ENCODE measurements at places on chromosomes 16 and 17.

DNA sequence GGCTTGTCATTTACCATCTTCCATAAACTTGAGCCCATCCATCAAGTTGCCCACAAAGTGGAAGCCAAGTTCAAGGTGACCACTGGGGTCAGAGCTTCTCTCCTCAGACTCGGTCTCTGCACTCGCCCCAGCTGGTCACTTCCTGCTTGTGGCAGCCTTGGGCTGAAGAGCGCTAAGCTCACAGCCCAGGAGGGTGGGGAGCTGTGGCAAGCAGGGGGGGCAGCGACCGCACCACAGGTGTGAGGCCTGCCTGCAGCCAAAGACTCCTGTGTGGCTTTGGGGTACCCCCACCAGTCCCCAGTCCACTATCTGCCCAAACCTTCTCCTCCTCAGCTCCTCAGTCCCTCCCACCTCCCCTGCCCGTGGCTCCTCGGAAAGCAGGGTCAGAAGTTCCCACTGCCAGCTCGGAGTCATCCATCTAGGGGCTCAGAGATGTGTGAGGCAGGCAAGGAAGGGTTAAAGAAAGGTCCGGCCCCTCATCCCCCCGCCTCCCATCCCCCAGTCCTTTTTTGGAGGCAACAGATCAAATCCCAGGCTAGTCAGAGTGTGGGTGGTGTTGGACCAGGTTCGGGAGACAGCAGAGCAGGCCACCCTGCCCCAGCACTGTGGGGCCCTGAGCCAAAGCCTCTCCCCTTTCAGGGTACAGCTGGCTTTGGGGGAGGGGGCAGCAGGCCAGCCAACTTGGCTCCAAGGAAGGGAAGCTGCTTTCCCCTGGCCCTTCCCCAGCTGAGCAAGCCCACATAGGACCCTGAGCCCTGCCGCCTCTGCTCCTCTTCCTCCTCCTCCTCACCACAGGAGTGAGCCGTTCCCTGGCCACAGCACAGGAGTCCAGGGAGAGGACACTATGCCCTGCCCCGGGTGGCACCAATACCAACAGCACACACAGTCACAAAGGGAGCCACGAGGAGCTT is 3.2 kb downstream of the CSF3 start:
- DNase-seq: no peak

- peak; percentile 88 for DNase-seq
These were observed 104.4 kb downstream of the MYO1D start for GRCh38 chr17:32772453-32773025.

GRCh38 chr17:16820161-16820877 is 130.3 kb downstream of the CCDC144A start:
- no peak for DNase-seq

GRCh38 chr17:35584061-35584460 is 3.1 kb upstream of the AP2B1 start:
- no peak for DNase-seq

- DNase-seq: no peak
These were observed 90.5 kb downstream of the C16orf78 start for GRCh38 chr16:49464093-49464492.

DNA sequence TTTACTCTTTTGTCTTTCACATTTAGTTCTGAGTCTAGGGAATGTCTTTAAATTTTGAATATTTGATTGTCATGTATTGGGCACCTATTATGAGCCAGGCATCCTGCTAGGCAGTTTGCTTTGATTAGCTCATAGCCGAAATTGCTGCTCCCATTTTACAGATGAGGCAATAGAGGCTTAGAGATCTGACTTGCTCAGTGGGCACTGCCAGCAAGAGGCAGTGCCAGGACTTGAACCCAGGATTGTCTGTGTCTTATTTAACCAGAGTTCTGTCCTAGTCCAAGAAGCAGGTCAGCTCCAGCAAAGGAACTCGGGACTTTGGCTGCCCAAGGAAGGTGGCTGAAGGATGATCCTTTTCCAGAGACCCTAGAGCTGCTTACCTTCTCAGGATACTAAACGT is 24.5 kb downstream of the BEAN1 start:
- no peak for DNase-seq

DNA sequence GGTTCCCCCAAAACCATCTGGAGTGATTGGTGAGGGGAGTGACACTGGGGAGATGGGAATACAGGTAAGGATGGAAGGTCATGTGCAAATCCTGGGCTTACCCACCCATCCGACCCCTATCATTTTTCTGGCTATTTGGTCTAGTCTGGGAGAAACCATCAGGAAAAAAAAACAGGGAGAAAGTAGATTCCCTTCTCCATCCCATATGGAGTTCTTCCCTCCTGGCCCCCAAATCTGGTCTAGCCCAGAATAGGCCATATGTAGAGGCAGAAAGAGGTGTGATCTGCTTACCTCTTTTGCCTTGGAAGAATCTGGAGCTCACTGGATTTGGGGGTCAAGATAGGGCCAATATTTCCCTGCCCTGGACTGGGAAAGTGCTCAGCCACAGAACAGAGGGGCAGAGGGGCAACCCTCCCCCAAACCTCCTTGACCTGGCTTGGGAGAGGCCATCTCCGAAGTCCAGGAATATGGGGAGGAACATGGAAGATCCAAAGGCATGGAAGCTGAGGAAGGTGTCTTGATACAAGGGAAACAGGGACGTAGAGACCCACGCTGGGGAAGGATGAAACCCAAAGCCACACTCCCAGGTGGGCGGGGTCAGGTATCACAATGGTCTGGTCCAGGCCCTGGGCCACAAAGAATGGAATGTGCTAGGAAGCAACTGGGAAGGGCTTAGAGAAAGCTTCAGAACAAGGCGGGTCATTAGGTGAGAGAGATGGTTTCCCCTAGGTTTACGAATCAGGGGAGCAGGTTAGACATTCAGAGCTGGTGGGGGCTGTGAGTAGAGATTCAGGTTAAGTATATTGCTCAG is 16.2 kb downstream of the CHRNB1 start:
- DNase-seq: no peak

- DNase-seq: no peak
These were observed 91.4 kb upstream of the SALL1 start for GRCh38 chr16:51242296-51242994.

GRCh38 chr16:54867302-54867832 is 63.3 kb upstream of the IRX5 start:
- no peak for DNase-seq

GRCh38 chr17:50952013-50952412 is 85.9 kb upstream of the TOB1 start:
- DNase-seq: peak; percentile 63

DNA sequence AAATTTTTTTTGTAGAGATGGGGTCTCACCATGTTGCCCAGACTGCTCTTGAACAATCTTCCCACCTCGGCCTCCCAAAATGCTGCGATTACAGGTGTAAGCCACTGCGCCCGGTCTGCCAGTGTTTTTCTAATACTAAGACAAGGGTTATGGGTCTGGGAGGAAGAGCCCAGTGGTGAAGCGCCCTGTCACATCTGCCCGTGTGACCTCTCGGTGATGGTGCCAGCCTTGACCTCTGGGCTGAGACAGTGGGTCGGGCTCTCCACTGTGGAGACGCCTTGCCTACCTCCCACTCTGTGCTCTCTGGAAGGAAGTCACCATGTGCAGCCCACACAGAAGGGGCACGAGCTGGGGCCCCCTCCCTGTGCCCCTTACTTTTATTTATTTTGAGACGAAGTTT is 5.1 kb upstream of the BAIAP2 start:
- no peak for DNase-seq

- DNase-seq: no peak
These were observed 221.4 kb upstream of the MAF start for GRCh38 chr16:79821911-79822310.

GRCh38 chr17:21007646-21008045 is 35.2 kb downstream of the USP22 start:
- DNase-seq: no peak

DNA sequence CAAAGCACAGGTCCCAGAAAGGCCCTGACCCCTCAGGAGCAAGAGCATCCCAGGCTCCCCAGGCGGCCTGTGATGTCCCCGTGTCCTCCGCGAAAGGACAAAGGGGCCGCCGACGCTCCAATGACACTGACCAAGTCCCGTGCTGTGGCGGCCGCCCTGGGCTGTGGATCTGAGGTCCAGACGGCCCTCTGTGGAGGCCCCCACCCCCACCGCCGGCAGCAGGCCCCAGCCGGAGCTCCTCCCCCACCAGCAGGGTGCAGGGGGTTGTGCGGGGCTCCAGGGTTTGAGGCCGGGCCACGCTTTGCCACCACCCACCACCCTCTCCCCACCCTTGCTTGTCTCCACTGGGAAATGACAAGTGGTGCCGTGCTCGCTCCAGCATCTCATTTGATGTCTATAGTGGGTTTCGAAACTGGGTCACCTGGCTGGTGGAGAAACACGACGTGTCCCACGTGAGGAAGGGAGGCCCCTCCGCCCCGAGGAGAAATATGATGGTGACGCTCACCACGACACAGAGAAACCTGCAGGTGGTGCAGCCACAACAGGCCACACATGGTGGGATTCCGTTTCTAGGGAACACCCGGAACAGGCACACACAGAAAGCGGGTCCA is 31.2 kb upstream of the ZNF469 start:
- DNase-seq: no peak

GRCh38 chr16:69113216-69113615 is 7.8 kb downstream of the HAS3 start:
- no peak for DNase-seq

DNA sequence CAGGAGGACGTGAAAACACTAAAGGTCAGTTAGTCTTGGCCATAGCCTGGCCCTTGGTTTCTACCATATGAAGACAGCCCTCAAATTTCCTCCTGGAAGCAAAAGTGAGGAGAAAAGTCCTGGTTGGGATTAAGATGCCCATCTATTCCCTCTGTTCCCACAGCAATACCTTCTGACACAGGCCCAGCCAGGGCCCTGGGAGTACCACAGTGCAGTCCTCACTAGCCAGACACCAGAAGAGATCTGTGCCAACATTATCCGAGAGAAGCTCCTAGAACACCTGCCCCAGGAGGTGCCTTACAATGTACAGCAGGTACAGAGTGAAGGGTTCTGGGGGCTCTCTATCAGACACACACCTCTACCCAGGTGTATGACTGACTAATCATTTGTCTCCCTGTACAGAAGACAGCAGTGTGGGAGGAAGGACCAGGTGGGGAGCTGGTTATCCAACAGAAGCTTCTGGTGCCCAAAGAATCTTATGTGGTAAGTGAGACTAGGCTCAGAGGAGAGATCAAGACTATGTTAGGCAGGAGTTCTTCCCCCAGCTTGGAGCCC is 4.1 kb downstream of the ERAL1 start:
- no peak for DNase-seq

DNA sequence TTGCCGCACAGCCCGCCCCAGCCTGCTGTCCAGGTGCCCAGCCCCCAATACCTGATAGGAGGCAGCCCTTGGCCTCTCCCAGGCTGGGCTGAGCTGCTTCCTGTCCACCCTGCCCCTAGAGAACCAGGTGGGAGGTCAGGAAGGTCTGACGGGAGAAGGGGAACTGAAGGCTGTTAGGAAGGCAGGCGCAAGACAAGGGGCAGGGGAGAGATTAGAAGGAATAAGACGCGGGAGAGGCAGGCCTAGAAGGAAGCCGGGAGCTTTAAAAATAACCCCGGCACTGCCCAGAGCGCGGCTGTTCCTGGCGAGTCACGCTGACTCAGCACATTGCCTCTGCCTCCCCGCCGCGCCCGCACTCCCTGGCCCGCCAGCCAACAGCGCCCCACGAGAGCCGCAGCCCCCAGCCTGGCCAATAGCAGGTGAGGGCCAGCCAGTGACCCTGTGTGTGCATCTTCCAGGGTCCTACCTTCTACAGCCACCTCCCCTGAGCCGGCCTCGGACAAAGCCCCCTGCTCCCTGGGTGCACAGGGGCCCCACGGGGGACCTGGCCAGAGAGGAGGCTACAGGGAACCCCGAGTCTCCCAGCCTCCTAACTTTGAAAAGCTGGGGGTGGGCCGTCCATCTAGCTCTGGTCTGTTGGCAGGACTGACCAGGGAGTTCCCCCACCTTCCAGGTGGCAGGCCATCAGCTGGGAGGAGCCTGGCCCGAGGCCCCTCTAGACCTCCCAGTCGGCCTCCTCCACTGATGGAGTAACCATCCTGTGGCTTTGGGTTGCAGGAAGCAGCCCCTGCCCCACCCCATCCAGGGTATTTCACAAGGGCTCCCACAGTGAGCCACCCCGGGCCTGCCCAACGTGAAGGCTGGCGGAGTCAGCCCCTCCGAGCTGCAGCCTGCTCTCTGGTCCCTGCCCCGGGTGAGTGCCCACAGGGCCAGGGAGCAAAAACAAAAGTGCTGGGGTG is 4.0 kb downstream of the MAFG start:
- peak; percentile 25 for DNase-seq

DNA sequence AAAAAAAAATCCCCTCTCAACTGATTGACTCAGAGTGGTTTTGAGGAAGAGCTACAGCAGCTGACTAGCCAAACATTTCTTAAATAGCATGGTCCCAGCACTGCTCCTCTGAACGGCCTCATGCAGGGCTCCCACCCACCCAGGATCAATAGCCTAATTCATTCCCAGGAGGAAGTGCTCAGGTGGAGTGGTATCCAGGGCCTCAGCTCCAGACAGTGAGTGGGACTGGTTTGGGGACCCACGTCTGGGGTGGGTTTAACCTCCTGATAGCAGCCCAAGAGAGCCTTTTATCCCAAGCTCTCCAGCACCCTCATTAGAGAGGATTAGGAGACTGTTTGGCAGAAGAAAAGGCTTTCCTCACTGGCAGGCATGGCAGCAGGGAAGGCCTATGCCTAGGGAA is 68.5 kb upstream of the CDH5 start:
- DNase-seq: peak; percentile 44

DNA sequence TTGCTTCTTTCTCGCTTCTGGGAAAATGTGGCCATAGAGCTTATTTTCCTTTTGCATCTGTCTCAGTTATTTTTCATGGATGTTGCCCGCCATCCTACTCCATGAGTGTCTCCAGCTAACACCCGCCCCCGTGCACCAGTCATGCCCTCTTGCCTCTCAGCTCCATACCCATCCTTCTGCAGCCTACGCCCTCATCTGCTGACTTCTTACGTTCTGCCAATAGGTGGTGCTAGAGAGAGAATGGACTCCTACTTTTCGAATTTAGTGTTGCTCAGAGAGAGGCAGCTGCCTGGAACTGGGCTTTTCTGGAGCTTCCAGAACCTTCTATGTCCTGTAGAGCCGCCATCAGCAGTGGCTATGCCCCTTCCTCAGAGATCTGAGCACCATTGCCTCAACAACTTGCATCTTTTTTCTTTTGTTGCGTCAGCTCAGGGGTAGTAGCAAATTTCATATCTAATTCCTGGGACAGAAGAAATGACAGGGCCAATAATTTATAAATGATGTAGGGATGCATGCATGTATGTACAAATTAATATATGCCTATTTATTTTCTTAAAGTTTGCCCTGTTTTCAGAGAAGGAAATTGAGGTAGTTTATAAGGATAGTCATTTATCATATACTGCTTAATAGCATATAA is 119.7 kb upstream of the MYOCD start:
- peak; percentile 82 for DNase-seq

DNA sequence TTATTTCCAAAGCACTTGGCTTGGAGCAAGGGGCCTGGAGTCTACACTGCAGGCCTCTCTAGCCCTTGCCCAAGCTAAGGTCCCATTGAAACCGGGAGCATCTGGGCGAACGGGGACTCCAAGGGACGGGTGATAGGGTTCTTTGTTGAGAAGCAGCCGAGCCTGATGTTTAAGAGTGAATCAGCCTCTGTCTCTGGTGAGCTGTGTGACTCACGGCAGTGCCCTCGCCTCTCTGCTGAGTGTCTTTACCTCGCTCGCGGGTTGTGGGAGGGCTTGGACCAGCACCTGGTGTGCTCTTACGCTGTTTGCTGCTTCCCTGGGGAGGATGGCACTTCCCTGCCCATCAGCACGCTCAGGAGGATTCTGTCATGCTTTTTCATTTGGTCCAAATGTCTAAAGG is 1.3 kb downstream of the HGS start:
- no peak for DNase-seq

Measured in NCI-H82 (cell line).